ENCODE measurements at places on chromosomes 6 and 20. TPM values are rescaled to one million over a fixed set of nuclear protein-coding genes. Genes with fewer than 3 reads are reported as not detected.

Gene IL17A
- polyA plus RNA-seq: not detected

Gene ADGRG6
- polyA plus RNA-seq: 2.6 TPM

Gene ANKEF1
- 1.9 TPM for polyA plus RNA-seq

Gene LST1
- polyA plus RNA-seq: 14.8 TPM

Gene ANGPT4
- 0.24 TPM for polyA plus RNA-seq

Gene CAGE1
- not detected for polyA plus RNA-seq

Gene FOXO3
- 9.4 TPM for polyA plus RNA-seq

Gene MEI4
- 2.3 TPM for polyA plus RNA-seq

Gene CST2
- not detected for polyA plus RNA-seq

Gene PRPH2
- 0.75 TPM for polyA plus RNA-seq

Gene ZBTB46
- polyA plus RNA-seq: 4.5 TPM

Gene RAET1G
- polyA plus RNA-seq: 1.3 TPM

Gene MDC1
- polyA plus RNA-seq: 9.5 TPM

Gene PDYN
- not detected for polyA plus RNA-seq

Gene WFDC5
- polyA plus RNA-seq: not detected

Gene PRKN
- 8.6 TPM for polyA plus RNA-seq

Gene COL19A1
- polyA plus RNA-seq: 0.60 TPM

Gene LGSN
- polyA plus RNA-seq: 0.26 TPM

Gene HLA-DQA1
- 29.6 TPM for polyA plus RNA-seq

Gene SLC35D3
- not detected for polyA plus RNA-seq

Gene PLCG1
- polyA plus RNA-seq: 12.5 TPM

Gene ZSCAN31
- 4.1 TPM for polyA plus RNA-seq

Gene HLA-DQB1
- 48.0 TPM for polyA plus RNA-seq

Gene ID4
- 17.9 TPM for polyA plus RNA-seq

Gene DEF6
- 2.7 TPM for polyA plus RNA-seq

Gene SLC17A1
- 109 TPM for polyA plus RNA-seq

Measured in kidney (tissue), 22 donors.